ENCODE measurements at places on chromosomes 1 and 21.

DNA sequence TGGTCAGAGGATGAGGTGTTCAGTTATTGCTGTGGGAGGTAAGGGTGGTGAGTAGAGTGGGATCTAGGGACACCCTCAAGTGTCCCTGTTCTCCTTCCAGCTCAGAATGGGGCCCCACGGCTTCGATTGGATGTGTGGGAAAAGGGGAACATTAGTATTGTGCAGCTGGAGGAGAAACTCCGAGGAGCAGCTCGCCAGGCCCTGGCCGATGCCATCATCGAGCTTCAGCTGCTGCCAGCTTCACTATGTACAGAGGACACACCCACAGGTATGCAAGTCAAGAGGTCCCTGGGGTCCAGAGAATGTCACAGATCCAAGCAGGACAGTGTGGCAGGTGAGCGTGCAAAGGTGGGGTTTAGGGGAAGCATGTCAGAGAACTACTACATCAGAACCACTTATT lies 13.9 kb downstream of the HYI start:
- no peak for DNase-seq

DNA sequence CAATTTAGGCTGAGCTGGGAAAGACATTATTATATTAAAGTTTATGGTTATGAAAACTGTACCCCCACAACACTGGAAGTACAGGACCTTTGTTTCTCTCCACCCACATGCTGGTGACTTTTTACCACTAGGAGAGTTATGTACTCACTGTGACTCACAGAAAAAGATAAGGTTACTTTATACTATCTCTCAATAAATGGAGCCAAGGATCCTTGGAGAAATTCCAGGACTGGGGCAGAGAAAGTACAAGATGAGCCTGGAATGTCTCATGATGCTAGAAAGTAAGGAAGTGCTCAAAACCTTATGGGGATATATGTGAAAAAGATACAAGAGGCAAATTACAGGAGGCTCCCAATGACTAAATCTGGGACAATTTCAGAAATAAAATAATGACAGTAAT lies 63.9 kb upstream of the C1orf105 start:
- peak; percentile 74 for DNase-seq

DNA sequence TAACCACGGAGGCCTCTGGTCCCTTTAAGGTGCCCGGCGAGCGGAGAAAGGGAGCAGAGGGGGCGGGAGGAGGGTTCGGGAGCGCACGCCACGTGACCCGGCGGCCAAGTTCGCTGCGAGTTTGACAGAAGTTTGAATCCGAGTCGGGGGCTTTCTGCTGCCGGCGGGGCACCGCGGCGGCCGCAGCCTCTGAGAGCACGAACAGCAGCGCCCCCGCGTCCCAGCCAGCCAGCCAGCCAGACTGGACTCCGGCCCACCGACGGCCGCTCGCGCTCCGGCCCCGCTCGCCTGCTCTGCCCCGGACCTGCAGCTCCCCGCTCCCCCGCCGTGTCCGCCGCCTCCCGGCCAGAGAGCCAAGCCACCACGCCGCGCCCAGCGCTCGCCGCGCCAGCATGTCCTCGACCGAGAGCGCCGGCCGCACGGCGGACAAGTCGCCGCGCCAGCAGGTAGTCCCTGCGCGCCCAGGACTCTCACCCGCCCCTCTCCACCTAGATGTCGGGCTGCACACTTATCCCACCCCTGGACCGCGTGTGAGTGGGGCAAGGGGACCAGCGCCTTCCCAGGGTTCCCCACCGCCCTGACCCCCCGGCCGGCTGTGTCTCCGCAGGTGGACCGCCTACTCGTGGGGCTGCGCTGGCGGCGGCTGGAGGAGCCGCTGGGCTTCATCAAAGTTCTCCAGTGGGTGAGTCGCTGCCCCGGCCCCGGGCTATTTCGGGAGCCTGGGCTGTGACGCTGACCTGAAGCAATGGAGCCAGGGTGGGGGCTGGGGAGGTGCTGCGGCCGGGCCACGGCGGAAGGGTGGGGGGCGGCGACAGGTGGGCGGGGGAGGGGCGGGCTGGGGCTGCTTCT lies at the start of gene SYPL2:
SYPL2 (plus strand) TSS at position 95 of the 849 bp plus-strand sequence; CDS start at position 393, 298 bp downstream.
- DNase-seq, result no peak

GRCh38 chr1:173476197-173476664 lies 904 bp upstream of the PRDX6 start:
- no peak for DNase-seq

- peak; percentile 15 for DNase-seq
Observed at GRCh38 chr1:212669102-212669501, 30.5 kb downstream of the BATF3 start.

DNA sequence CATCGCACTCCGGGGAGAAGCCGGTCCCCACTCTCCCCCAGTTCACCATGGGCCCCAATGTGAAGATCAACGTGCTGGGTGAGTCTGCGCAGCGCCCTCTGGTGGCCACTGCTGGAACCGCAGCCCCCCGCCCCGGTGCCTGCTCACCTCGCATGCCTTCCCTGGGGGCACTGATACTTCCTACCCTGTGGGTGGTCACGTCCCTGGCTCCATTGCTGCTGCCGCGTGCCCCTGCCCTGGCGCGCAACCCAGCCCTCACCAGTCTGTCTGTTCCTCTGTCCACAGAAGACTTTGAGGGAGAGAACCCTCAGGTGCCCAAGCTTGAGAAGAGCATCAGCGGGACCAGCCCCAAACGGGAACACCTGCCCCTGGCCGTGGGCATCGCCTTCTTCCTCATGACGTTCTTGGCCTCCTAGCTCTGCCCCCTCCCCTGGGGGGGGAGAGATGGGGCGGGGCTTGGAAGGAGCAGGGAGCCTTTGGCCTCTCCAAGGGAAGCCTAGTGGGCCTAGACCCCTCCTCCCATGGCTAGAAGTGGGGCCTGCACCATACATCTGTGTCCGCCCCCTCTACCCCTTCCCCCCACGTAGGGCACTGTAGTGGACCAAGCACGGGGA lies 7.6 kb downstream of the EFNA3 start:
- DNase-seq, result peak; percentile 73

DNA sequence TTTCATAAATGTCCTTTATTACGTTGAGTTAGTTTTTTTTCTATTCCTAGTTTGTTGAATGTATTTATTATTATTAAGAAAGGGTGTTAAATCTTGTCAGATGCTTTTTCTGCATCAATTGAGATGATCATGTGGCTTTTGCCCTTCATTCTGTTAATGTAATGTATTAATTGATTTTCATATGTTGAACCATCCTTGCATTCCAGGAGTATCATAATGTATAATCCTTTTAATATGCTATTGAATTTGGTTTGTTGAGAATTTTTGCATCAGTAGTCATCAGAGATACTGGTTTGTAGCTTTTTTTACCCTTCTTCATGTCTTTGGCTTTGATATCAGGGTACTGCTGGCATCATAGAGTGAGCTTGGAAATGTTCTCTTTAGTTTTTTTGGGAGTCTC lies 100.0 kb downstream of the POFUT2 start:
- no peak for DNase-seq
